ENCODE measurements at places on chromosomes 1 and 21.

DNA sequence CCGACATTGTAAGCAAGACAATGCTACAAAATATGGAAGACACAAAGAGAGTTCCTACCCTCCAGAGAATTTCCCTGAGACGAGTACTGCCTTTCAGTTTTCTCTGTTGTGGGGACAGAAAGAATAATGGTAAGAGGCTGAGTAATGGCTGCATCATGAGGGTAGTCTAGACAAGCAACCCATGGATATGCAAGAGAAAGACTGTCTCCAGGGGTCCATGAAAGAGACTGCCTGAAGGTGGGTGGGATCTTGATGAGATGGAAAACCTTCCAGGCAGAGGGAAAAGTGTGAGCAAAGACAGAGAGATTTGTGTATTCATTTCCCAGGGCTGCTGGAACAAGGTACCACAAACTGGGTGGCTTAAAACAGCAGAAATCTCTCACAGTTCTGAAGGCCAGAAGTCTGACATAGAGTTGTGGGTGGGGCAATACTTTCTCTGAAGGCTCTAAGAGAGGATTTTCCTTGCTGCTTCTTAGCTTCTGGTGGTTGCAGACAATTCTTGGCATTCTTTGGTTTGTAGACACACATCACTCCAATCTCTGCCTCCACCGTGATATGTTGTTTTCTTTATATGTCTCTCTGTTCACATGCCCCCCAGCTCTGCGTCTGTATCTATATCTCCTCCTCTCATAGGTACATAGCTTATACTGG is 41.4 kb downstream of the ANP32E start:
- no peak for DNase-seq

DNA sequence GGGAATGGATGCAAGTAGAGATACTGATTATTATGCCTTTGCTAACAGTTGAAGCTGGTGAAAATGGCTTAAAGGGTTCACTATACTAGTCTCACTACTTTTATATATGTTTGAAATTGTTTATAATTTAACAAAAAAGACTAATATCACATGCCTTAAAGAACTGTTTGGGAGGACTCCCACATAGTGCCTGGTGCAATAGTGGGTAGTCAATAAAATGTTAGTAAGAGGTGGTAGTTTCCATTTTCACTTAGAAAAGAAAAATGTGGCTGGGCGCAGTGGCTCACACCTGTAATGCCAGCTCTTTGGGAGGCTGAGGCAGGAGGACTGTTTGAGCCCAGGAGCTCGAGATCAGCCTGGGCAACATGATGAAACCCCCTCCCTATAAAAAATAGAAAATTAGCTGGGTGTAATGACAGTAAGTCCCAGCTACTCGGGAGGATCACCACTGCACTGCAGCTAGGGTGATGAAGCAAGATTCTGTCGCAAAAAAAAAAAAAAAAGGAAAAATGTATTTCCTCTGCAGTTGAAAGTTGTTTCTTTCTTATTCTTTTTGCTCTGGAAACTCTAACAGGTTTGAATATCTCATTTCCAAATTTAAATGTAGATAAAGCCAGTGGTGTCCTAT is 24.5 kb downstream of the C21orf91 start:
- DNase-seq = no peak

DNA sequence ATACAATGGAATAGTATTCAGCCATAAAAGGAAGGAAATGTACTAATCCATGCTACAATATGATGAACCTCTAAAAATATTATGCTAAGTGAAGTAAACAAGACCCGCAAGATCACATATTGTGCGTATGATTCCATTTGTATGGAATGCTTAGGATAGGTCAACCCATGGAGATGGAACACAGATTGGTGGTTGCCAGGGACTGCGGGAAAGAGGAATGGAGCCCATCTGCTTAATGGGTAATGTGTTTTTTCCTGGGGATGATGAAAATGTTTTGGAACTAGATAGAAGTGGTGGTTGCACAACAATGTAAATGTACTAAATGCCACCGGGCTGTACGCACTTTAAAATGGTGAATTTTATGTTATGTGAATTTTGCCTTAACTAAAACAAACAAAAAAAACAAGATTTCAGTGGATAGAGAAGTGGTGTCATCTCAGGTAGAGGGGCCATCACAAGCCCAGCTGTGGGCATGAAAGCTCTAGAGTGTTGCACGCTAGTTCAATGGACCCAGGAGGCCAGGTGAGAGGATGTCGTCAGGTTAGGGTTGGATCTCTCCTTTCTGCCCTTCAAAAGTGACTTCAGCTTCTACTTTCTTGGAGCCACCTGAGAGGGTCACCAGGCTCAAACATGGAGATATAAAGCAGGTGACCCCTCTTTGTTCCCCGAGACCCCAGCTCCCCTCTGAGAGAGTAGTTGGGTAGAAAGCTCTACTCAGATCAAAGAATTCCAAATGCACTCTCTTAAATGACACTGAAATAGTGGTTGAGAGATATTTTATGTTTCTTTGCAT is 2.5 kb downstream of the C1orf115 start:
- DNase-seq = no peak

DNA sequence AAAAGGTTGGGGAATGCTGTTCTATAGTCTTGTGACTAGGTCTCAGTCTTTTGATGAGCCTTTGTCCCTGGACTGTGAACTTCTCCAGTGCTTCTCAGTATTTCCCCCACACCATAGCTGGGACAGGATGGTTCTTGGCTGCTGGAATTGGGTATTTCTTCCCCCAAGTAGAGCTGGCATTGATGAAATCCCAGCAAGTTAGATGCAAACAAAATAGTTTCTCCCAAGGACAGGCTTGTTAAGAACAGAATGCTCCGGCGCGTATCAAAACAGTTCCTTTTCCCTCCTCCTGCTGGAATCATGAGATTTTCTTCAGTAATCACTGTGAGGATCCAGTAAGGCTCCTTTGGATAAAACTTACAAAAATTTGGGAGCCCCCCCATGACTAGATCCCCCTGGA is 162.6 kb downstream of the PIK3R3 start:
- DNase-seq = no peak

- DNase-seq = no peak
Measured at GRCh38 chr21:25568246-25568645, 39.0 kb downstream of the MRPL39 start.

DNA sequence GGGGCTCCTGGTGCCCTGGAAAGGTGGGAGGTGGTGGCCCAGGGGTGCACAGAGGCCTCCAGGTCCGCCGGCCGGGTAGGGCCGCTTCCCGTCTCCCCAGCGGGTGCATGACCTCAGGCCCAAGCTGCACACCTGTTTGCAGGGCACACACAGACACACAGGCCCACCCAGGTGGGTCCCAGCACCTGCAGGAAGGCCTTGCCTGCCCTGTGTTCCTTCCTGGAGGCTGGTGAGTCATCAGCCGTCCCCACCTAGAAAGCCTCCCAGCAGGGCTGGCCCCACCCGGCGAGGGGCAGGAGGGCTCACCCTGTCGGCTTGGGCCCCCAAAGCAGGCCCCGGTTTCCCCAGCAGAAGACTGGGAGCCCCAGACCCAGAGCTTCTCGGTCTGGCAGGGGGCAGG is 23.6 kb upstream of the TTLL10 start:
- DNase-seq = no peak

DNA sequence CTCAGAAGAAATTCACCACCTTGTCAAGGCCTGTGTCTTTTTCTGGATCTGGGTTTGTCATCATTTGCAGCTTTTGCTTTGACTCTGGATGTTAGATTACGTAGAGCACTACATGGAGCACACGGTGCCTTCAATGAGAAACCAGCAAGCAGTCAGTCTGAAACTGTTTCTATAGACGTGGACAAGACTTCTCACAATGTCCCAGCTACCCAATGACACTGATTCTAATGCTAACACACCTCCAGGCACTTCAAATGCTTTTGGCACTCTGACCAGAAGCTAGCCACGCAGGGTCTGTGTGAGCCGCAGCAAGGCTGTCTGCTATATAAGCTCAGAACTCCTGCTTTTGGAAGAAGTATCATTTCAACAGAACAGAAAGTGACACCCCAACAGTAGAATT is 38.2 kb downstream of the ITPKB start:
- DNase-seq = no peak

DNA sequence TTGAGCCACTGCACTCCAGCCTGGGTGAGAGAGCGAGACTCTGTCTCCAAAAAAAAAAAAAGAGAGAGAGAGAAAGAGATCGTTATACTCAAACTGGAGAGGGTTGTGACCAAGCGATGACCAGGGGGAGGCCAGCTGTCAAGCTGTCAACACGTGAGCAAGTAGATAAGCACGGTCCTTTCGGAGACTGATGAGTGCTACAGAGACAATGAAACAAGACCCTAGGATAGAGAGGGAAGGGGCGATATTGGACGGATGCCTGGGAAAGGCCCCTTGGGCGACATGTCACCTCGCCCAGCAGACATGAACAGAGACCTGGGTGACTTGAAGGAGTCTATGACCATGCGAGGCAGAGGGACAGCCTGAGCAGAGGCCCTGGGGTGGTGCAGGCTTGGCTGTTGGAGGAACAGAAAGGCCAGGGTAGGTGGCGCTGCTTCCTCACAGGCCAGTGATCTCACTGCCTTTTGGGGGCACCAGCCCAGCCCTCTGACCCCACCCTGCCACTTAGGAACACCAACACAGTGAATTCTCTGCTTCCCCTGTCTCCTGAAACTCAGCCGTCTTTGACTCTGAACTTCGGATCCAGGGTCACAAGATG is 100.8 kb upstream of the IFFO2 start:
- DNase-seq = no peak

DNA sequence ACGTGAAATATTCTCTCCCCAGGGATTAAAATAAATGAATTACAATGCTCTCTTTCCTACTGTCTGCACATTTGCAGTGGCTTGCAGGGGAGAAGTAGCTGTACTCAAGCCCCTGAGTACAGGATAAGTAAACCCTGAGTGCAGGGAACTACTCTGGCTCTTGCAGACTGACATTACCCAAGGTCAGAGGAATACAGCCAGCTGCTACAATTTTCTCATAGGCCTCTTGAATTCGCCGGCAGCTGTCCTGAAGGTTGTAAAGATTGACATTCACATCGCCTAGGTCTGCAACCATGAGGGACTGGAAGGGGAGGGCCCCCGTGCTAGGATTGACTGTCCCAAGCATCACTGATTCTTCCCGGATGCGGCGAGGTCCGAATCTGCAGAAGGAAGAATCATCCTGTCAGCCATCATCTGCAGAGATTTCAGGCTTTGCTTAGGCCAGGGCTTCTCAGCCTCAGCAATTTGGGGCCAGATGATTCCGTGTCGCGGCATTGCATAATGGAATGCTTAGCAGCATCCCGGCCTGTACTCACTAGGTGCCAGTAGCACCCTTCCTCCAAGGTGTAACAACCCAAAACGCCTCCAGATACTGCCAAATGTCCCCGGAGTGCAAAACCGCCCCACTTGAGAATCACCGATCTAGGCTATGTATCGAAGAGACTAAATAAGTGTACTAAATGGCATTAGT is 1.7 kb downstream of the AGMAT start:
- no peak for DNase-seq

DNA sequence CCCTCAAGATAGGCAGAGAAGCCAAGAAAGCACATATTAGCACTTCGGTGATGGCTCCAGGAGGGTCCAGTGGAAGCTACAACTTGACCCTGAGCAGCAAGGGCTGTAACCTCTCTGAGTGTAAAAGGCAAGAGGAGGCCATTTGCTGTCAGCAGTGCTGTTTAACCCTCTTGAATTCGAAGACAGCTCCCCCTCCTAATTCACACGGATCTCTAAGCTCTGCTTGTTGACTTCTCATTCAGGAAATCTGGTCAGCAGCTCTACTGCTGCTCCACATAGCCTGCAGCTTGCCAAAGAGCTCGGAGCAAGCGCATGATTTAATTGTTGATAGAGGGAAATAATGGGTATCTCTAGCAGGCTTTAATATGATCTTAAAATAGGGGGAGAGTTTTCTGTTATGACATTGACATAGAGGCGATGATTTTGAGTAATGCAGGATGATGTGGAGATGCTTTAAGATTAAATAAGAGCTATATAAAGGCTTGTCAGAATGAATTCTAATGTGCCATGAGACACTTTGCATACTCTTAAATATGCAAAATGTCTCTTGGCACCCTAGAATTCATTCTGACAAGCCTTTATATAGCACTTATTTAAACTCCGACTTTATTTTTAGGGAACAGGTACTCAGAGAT is 79.4 kb upstream of the USH2A start:
- no peak for DNase-seq

- DNase-seq = no peak
Measured at GRCh38 chr1:226128487-226129075, 58.0 kb downstream of the ACBD3 start.

DNA sequence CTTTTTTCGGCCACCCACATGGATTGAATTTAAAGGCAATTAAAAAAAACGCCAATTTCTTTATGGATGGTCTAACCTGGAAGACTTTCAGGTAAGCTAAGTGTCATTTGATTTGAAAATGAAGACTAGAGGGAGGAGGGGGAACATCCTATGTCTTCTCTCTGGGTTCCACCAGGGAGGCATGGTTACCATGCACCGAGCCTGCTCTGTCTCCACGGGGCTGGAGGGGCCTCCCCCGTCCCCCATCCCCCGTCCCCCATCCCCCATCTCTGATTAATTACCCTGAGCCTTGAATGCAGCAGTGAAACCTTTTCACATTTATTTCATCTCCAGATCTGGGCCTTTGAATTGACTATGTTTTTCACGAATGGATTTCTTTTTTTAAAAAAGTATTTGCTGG is 135.1 kb downstream of the TLR5 start:
- no peak for DNase-seq

GRCh38 chr1:162028726-162029125 is 5.1 kb upstream of the OLFML2B start:
- DNase-seq = no peak

GRCh38 chr1:3283849-3284248 is 170.6 kb upstream of the ARHGEF16 start:
- no peak for DNase-seq

DNA sequence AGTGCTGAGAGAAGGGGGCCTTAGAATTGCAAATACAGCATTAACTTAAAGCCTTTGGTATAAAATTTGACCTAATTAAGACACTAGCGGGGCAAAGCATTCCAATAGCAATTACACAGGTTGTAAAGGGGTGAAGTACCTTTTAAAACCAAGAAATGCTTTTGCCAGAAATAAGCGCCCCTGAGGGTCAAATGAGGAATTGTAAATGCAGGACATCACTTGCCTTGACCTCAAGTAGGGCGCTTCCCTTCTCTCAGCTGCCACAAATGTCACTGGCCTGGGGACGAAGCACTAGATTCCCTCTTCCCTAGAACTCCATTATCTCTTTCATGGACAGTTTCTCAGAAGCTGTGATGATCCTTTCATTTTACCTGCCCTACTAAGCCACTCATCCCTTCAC is 48.3 kb downstream of the SEC16B start:
- no peak for DNase-seq

- no peak for DNase-seq
Measured at GRCh38 chr1:147600119-147601111, 59.1 kb downstream of the BCL9 start.

DNA sequence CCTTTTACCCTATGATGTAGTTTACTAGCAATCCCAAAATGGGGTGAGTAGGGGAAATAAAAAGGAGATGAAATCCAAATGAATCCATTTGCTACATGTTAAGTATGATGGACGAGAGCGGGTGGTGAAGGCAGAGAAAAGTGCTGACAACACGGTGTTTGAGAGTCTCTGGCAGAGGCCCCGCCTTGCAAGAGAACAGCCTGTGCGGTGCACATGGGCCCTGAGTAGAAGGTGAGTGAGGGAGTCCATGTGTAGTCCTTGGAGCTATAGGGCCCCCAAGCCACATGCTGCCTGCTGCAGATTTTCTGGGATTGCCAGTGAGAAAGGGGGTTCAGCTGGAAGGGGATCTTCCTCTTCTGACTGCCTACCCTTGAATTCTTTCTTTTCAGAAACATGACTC is 177.1 kb downstream of the TNR start:
- no peak for DNase-seq
